ENCODE measurements at places on chromosomes 2 and 18.

DNA sequence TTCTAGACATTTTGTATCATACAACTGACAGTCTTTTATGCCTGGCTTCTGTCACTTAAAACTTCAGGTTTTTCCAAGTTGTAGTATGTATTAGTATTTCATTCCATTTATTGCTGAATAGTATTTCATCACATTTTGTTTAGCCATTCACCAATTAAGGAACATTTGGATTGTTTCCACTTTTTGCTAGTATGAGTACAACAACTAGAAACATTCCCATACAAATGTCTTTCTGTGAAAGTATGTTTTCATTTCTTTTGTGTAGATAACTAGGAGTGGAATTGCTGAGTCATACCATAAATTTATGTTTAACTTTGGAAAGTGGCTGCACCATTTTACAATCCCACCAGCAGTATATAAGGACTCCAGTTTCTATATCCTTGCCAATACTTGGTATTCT, 135.9 kb downstream of the ATAD2B start:
- DNase-seq: no peak

- DNase-seq: no peak
Observed at GRCh38 chr18:33169218-33169617, 271.3 kb downstream of the CCDC178 start.

GRCh38 chr2:239108459-239108858, 260.6 kb downstream of the TWIST2 start:
- no peak for DNase-seq

DNA sequence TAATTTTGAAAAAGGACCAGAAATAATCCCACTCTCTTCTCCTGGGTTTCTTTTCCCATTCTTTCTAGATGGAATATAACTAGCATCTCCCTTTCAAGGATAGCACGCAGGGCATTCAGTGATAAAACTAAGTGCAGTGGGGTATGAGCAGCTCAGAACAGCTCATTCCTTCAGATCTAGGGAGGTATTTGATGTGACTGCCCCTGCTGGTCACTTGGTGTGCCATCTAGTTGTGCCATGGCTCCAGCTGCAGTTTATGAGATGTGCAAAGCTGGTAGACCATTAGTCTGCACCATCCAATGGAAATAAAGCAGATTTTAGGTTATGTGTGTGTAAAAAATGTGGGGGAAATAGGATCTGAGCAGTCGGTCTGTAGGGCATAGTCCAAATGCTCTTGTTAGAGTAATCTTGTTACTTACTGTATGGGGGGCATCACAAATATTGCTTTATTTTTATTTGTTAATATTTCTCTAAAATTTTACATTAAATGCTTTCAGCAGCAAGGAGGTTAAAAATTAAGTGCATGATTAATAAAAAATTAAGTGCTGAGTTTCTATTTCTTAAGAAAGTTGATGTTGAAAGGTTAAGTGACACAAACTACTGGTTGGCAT, 38.9 kb downstream of the CTAGE1 start:
- no peak for DNase-seq

GRCh38 chr18:78603102-78603983, 376.3 kb upstream of the SALL3 start:
- DNase-seq: no peak

DNA sequence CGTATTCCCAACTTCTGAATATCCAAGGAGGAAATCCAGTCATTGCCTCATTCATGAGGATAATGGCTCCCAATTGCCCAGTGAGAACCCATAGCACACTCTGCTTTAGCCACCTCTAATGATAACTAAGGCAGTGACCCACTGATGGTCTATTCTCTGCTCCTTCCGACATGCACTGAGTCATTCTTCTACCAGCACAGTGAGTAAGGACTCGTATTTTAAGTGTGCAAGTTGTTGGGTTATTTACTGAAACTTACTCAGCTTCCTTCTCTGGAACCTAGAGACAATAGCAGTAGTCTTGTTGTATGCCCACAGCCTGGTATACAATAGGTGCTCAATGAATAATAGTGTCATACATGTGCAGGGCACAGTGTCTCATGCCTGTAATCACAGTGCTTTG, 81.1 kb upstream of the ZNF397 start:
- no peak for DNase-seq

DNA sequence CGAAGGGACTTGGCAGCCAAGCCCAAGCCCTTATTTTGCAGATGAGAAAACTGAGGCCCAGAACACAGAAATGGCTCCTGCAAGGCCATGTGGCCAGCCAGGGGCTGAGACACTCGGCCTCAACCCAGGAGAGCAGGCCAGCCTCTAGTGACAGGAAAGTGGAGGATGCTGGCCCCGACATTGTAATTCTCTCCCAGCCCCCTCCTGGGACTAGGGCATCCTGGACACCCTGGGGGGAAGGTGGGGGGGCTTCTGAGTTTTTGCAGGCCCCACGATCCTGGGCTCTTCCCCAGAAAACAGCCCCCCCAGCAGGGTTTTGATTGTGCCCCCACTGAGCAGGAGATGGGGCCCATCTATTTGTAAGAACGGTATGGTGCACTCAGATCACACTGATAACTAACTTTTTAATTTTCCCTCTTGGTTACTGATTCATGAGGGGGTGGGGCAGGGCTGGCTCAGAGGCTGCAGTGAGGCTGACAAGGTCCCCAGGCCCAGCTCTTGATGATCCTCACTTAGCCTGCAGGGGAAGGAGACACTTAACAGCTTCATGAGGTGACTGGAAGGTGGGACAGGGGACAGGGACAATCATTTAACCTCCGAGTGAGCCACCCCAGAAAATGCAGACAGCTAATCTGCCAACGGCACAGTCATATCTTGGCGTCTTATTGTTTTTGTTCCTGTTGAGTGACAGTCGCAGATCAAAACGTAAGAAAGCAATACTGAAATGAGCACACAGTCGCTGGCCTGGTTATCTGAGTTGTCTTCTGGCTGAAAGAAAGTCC, 18.9 kb downstream of the SMAD7 start:
- no peak for DNase-seq

GRCh38 chr18:47842836-47843235, 87.6 kb downstream of the SMAD2 start:
- DNase-seq: no peak

DNA sequence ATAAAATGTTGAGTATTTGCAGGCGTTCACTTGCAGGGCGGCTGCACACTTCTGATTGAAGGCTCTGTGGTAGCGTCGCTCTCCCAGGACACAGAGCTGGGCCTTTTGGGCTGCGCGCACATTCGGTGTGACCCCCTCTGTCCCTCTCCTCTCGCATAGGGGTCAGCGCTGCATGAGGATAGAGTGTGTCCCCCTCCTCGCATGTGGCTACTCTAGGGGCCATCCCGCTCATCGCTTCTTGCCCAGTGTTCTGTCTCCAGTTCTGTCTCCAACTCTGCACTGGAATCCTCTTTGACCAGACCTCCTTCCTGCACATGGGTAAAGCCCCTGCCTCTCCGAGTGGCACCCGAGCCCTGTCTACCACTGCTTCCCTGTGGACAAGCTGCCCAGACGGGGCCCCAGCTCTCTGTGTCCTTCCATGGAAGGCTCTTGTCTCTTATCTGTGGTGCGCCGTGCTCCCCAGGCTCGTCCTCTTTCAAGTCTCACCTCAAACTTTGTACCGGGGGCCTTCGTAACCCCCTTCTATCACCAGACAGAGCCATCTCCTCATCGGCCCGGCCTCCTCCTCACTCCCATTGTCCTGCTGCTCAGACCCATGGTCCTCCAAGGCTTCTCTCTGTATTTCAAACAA, 278.0 kb upstream of the HDAC4 start:
- DNase-seq: no peak

DNA sequence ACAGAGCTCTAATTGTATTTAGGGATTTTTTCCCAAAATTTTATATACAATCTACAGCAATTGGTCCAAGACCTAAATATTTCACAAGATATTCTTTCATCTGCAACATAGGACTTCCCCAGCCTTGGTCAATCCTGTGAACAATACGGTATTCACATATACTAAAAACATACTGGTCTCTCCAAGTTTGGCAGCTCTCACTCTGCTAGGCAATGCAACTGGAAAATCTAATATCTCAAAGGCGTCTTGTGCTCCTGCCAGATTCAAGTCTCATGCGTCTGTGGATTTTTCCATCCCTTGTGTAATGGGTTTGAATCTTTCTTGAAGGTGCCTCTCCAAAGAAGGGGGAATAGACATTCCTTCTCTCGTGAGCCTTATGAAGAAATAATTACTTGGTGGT, 27.4 kb upstream of the MBOAT2 start:
- DNase-seq: no peak

GRCh38 chr2:10236571-10237391, 65.9 kb upstream of the HPCAL1 start:
- no peak for DNase-seq

DNA sequence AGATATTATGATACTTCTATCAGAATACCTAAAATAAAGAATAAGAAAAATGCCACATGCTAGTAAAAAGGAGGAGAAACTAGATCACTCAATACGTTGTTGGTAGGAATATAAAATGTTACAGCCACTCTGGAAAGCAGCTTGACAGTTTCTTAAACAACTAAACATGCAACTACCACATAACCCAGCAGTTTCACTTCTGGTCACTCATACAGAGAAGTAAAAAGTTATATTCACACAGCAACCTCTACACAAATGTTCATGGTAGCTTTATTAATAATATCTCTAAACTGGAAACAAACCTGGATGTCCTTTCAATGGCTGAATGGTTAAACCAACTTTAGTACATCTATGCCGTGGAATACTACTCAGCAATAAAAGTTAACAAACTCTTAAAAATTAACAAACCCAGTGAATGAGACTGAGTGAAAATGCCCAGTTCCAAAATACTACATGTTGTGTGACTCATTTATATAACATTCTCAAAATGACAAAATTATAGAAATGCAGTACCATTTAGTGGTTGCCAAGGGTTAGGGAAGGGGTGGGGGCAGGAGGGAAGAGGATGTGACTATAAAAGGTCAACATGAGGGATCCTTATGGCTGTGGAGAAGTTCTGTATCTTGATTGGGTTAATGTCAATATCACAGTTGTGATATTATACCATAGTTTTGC, 124.1 kb downstream of the MMADHC start:
- no peak for DNase-seq

GRCh38 chr18:66894851-66895250, 291.0 kb upstream of the CDH19 start:
- no peak for DNase-seq

DNA sequence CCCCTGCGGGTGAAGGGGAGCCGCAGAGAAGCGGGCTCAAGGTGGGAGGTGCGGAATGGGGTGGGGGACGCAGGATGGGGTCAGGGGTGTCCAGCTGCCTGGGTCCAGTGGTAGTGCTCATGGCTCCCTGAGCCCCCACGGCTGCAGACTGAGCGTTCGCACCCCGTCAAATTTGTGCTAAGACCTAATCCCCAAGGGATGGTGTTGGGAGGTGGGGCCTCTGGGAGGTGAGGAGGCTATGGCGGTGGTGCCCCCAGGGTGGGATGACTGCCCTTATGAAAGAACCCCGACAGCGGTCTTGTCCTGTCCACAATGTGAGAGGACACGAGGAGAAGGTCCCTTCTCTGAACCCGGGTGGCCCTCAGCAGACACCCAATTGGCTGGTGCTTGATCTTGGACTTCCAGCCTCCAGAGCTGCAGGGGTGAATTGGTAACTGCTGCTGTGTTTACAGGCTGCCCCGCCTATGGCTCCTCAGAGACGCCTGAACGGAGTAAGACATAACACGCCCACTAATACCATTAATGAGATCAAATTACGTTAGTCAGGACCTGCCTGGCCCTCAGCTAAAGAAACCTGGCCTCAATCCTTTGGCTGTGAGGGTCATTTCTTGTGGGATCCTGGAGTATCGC, 42.6 kb downstream of the PXDN start:
- DNase-seq: no peak

DNA sequence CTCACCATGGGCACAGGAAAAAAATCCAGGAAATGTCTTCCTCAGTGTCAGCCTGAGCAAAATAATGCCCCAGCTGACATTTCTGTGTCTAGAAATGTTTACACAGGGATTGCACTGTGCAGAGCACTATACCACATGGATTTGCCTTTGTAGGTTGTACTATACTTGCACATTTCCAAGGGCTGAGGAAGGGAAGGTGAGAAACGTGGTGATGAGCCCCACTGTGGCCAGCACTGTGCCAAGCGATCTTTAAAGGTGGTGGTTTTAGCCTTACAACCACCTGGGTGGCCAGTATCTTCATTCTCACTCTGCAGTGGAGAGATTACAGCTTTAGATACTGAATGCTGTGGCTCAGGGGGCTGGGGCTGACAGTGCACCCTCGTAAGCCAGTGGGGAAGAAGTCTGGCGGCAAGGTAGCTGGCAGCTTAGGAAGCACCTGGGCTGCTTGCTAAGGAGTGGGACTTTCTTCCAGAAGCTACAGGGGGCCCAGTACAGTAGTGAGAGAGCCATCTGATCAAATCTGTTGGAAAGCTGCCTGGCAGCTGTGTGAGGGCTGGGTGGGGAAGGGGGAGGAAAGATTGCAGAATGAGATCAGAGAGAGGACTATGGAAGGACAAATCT, 81.4 kb upstream of the MSH2 start:
- DNase-seq: no peak

DNA sequence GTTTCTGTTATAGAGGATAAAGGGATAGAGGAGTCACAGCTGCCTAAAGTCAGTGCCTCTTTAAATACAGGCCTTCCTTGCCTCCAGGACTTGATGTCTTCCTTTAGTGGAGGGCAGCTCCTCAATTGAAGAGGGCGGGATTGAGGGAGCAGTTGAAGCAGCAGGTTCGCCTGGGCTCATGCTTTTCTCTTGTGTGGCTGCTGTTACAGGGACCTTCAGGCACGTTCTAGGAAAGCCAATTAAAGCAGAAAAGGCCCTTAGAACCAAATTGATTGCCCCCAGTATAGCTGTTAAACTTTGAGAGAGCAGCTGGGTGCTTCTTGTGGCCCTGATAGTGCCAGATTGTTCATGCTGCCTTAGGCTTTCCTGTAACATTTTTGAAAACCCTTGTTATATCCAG, 42.0 kb upstream of the LTBP1 start:
- no peak for DNase-seq

- no peak for DNase-seq
Observed at GRCh38 chr2:226471987-226472470, 327.6 kb downstream of the IRS1 start.

GRCh38 chr18:13572148-13572547, 154.2 kb downstream of the FAM210A start:
- DNase-seq: no peak

DNA sequence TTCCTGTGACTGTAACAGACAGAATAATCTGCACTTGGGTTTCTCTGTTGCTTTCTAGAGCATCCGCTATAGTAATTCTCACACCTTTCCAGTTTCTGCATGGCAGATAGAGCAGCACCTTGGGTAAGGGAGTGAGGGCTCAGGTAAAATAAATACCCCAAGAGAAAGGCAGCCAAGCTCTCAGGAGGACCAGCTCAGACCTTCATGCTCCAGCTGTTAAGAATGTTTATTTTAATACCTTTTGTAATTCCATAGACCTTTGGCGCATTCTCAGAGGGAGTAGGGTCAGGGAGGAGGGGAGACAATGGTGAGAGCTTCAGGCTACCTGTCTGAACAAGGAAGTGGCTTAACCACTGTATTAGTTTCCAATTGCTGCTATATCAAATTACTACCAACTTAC, 16.2 kb upstream of the TMEM178A start:
- DNase-seq: no peak

Data from SHP77 treated with DMSO at 0.1 percent for 48 hours (cell line).